ENCODE measurements at places on chromosomes 5 and 9. TPM values are rescaled to one million over a fixed set of nuclear protein-coding genes. Genes with fewer than 3 reads are reported as not detected.

The ASTN2 gene
- total RNA-seq: 4.8 TPM

DNA sequence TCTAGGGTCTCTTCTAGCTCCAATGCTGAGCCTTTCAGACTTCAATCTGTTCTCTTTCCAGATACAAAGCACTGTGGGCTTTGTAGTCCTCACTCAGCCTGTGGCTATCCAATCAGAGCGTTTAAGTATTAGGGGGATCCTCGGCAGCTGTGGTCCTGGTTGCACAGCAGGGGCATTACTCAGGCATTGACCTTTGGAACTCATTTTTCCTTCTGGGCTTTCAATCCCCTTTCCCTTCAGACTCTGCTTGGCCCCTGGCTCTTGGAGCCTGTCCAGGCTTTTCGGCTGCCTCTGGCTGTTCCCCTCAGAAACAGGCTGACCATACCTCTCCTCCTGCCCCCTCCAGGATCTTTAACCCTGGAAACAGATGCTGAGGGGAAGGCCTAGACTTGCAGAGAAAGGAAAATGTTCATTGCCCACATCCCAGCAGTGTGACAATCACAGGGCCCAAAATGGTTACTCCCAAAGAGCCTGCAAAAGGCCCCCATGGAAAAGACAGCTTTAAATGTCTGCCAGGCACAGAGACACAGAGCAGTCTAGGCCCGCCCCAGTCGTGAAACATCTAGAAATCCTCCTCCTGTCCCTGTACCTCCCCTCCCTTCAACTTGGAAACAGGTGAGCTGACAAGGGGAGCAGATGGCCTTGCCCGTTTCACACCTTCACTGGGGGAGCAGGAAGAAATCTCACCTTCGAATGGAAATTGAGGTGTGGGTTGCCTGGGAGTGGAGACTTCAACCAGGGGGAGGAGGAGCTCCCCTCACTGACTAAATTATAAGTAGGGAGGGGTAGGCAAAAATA lies 13.7 kb downstream of the C1QTNF2 start:
- H3K27me3 ChIP-seq: no peaks in the 10 kb centered on the region
- no peak overlapping the region for H3K27ac ChIP-seq
- no peak overlapping the region for H3K4me3 ChIP-seq

GRCh38 chr9:98503867-98504266 lies 204.9 kb downstream of the GABBR2 start:
- no peak overlapping the region for H3K27ac ChIP-seq
- H3K36me3 ChIP-seq: no peaks in the 10 kb centered on the region
- no peak for DNase-seq
- no peaks in the 10 kb centered on the region for H3K4me1 ChIP-seq
- no peak overlapping the region for H3K4me3 ChIP-seq

DNA sequence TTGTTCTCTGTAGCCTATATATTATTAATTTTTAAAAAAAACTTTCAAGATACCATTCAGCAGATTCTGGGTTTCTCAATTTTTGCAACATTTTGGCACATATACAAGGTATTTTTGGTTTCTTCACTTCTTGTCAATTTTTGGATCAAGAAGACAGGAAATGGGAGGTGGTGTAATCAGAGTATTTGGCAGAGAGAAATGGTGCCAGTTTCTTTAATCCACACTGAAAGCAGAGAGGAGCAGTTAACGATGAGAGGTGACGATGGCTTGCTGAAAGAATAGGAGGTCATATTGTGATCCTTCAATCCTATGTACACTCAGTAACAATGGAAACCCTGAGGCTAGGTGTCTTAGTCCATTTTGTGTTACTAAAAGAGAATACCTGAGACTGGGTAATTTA lies 16.4 kb downstream of the NNT start:
- H3K4me3 ChIP-seq: no peak overlapping the region
- no peak for DNase-seq
- H3K27me3 ChIP-seq: no peaks in the 10 kb centered on the region
- H3K36me3 ChIP-seq: peaks cover 8% of the 10 kb centered on the region
- H3K27ac ChIP-seq: no peak overlapping the region
- H3K4me1 ChIP-seq: no peaks in the 10 kb centered on the region

The GRIN1 gene
- total RNA-seq: not detected

The EDIL3 gene
- total RNA-seq: not detected

The PRSS3 gene
- 0.84 TPM for total RNA-seq

GRCh38 chr9:2789355-2789754 lies 54.5 kb downstream of the PUM3 start:
- no peak overlapping the region for H3K27ac ChIP-seq
- no peaks in the 10 kb centered on the region for H3K27me3 ChIP-seq
- no peak overlapping the region for H3K4me3 ChIP-seq
- H3K36me3 ChIP-seq: peaks cover 10% of the 10 kb centered on the region
